ENCODE measurements at places on chromosomes 1 and 21.

GRCh38 chr1:111707906-111708305, 31.3 kb downstream of the INKA2 start:
- no peak for DNase-seq

DNA sequence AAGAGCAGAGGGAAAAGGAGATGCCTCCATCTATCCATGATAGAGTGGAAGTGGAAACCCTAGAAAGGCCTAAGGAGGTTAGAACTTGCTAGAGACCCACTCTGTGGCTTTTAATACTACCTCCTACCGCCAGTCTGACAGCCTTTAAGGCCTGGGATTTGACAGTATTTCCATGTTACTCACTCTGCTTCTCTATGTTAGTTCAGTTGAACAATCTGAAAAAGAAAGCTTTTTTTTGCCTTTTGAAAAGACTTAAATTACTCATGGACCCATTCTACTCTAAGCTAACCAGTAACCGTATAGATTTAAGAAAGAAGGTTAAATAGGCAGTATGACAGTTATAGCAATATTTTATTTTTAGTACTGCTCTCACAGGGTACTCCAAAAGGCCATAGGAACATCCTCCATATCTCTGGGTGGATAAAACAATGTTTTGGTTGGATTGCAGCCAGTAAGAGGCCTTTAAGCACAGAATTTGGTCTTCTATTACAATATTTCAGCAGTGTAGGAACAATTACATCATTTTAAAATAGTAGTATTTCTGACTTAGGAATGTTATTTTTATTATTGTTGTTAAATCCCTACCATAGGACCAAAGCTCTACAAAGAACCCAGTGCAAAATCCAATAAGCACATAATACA, 15.9 kb upstream of the GPR25 start:
- no peak for DNase-seq

DNA sequence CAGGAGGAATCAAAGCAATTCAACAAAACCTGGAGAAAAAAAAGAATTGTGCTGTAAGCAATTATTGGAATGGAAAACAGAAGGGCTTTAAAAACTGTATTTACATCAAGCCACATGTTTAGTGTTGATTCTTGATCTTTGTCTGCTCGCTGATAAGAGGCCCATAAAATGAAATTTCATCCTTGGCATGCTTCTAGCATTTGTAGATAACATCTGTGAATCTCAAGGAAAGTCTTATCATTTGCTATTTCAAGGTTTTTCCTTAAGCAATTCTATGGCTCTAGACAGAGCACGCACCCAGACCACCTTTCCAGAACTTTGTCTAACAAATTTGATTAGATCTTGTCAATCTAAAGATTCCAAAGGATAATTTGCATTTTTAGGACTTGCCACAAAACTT, 181.0 kb upstream of the FGGY start:
- no peak for DNase-seq

DNA sequence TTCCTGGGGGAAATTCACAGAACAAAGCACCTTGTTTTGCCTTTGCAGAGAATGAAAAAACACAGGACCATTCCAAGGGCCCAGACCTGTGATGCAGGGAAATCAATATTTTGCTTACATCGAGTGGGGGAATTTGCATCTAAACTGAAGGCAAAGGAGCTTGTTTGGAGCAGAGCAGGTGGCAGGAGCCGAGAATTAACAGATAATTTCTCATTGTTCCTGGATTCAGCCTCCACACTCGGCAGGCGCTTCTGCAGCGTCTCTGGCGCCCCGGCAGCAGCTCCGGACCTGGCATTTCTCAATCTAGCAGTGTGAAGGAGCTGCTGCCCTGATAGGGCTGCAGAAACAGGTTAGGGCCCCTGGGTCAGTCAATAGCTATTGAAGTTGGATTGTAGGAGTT, 2.0 kb upstream of the SYT6 start:
- DNase-seq = no peak

DNA sequence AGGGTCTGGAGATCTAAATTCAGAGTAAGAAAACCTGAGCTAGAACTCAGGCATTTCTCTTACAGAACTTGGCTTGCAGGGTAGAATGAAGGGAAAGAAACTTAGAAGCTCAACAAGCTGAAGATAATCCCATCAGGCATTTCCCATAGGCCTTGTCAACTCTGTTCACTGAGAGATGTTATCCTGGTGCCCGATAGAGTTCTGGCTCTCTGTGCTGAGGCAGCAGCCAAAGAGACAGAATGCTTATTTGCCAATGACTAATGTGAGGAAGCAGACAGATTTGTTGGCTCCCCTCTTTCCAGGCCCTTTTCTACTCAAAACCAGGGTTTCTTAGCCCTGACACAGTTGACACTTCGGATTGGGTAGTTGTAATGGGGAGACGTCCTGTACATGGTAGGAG, 22.3 kb upstream of the TRIM45 start:
- no peak for DNase-seq

DNA sequence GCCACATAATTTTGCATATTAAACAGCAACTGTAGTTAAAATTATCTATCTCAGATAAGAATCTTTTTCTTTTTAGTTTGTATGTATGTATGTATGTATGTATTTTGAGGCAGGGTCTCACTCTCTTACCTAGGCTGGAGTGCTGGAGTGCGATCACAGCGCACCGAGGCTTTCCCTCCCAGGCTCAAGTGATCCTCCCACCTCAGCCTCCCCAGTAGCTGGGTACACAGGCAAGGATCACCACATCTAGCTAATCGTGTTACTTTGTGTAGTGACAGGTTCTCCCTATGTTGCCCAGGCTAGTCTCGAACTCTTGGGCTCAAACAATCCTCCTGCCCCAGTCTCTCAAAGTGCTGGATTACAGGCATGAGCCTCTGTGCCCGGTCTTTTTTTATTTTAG, 30.5 kb upstream of the PUM1 start:
- DNase-seq = no peak

GRCh38 chr1:26832249-26832960, 5.9 kb downstream of the ZDHHC18 start:
- no peak for DNase-seq

DNA sequence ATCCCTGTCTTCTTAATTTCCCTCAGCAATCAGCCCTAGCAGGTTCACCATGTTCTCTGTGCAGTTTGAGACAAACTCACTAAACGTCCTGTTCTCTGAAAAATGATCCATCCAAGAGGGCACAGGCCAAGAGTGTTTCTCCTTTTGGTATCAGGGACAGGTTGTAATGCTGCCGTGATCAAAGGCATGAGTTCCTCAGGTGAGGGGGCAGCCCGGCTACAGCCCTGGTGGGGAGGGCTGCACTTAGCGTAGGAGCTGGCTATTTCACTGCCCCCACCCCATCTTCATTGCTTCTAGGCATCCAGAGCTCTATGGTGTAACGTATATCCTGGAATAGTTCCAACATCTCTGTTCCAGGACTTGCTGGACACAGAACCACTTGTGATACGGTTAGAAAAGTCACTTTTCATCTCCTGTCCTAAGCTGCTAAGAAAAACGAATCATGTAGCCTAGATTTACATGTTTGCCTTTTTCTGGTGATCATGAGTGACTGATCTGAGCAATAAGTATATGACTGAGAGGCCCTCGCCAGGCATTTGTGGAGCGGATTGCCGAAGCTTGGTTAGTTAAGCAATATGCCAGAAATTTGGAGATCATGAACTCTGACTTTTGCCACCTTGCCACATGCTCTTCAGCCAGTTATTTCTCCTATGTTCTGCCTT, 41.1 kb upstream of the SRP9 start:
- DNase-seq = no peak

GRCh38 chr1:116513956-116514355, 56.9 kb downstream of the CD58 start:
- DNase-seq = no peak

GRCh38 chr1:7345516-7345915, 425.6 kb upstream of the VAMP3 start:
- peak; percentile 44 for DNase-seq

- DNase-seq = no peak
Observed at GRCh38 chr1:217313096-217313495, 317.8 kb downstream of the GPATCH2 start.

- peak; percentile 7 for DNase-seq
Observed at GRCh38 chr1:49323925-49324540, 547.3 kb upstream of the BEND5 start.

GRCh38 chr1:11377001-11377583, 101.9 kb upstream of the DISP3 start:
- DNase-seq = peak; percentile 78

DNA sequence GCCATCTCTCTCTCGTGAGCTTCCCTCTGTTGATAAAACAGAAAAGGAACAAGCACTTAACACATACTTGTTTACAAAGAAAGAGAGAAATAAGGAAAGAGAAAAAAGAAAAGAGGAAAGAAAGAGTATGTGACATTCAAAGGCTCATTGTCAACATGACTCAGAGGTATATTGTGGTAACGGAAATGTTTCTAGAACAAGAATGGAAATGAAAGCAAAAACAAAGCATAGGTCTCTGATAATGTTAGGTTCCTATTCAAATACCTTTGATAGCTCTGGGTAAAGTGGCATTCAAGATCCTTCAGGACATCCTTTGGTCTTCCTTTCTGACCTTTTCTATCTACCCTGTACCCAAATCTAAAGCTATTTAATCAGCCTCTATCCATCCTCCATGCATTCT, 67.4 kb upstream of the DMRTA2 start:
- DNase-seq = no peak
